ENCODE measurements at places on chromosomes 4 and X.

DNA sequence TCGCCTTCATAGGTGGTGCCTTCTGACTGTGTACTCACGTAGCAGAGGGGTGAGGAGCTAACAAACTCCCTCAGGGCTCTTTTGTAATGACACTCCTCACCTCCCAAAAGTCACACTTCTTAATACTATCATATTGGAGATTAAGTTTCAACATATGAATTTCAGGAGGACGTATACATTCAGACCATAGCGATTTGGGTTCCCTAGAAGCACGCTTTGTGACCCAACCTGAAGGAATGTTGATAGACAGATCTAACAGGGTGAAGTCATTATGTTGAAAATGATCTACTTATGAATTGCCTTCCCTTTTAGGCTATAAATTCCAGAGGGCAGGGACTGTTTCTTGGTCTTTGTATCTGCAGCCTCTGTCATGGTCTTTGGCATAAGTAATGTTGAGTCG is 3.2 kb upstream of the KLHL34 start:
- DNase-seq: no peak

GRCh38 chrX:43068639-43069038 is 290.7 kb upstream of the PPP1R2C start:
- DNase-seq: no peak

DNA sequence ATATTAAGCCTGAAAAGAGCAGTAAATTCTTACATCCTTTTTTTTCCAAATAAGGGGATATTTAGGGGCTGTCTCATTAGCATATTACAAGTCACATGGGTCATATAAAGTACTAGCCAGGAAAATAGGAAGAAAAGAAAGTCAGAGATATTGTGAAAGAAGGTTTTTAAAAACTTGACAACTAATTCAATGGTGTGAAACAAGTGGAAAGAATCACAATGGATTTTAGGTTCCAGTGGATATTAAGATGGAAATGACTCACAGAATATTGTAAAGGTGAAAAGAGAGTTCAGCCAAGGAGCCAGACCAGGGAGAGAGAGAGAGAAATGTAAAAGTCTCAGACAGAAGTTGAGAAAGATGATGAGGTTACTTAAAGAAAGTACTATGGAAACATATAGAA is 297.2 kb downstream of the IQCM start:
- no peak for DNase-seq

DNA sequence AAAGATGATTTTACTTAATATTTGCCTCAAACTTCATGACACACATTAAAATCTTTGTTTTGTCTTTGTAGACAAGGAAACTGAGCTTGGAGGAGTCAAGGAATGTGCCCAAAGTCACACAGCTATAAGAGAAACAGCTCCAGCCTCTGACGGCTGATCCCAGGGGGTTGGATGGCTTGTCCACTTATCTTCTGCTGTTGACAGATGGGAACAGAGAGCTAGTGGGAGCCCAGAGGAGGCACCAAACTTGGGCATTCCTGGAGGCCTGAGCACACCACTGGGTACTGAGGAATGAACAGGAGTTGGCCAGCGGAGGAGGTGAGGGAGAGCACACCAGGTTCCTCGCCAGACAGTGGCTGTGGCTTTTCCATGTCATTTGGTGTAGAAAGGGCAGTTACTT is 56.4 kb upstream of the GPR78 start:
- no peak for DNase-seq

DNA sequence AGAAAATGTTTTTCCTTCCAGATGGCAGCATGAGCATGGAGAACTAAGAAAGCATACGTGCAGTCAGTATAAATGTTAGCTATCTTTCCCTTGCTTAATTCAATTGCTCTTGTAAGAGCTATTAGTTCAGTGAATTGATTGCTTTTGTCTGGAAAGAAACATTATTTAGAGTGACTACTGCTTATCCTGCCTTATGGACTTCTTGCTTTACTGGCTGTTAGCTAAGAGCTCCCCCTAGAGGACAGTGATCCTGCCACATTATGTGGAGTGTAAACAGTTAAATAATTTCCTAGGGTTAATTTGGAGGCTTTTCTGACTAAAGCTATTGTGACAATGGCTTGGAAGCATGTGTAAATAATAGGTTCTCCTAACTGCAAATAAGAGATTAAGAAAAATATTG is 1402.4 kb downstream of the FAM133A start:
- DNase-seq: no peak

All from GM10248 (cell line).